ENCODE measurements at places on chromosomes 1 and 21.

DNA sequence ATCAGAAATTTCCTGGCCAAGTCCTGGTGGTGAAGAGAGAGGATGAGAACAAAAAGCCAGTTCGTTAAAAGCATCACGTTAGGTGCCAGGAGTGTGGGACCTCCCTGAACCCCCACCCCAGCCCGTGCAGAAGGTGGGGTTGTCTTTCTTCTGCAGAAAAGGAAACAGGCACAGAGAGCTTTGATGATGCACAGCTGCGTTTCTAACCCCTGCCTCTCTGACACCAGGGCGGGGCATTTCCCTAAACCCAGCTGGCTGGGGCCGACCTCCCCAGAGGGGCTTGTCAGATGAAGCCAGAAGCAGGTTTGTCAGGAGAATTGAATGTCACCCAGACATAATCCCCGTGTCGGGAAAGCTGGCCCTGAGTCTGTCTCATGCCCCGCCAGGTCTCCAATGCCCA lies 189.3 kb upstream of the EDN2 start:
- DNase-seq: no peak

DNA sequence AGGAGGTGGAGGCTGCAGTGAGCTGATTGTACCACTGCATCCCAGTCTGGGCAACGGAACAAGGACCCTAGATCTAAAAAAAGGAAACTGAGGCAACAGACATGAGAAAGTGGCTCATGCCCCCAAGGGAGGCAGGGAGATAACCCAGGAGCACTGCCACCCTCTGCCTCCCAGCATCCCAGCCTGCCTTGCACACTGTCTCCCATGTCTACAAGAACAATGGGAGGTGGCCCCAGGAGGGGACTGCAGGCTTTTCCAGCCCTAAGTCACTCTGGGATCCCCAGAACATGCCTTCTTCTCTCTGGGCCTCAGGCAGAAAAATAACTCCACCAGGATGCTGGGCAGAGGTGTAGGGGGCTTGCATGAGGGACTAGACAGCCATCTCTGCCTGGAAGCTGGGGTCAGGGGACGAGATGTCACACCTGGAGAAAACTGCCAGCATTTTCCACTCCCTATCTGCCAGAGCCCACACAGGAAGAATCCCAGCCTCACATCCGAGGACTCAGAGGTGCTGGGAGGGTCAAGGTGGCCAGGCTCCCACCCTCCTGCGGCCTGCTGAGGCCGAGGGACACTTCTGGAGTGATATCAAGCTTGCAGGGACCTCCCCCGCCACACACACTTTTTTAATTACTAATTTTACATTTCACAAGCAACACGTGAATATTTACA lies 21.4 kb downstream of the RUNX3 start:
- DNase-seq: no peak

- no peak for DNase-seq
Measured at GRCh38 chr21:36063375-36064084, 3.2 kb upstream of the SETD4 start.

- DNase-seq: peak; percentile 47
Measured at GRCh38 chr1:32963746-32964460, 706 bp downstream of the RNF19B start.

DNA sequence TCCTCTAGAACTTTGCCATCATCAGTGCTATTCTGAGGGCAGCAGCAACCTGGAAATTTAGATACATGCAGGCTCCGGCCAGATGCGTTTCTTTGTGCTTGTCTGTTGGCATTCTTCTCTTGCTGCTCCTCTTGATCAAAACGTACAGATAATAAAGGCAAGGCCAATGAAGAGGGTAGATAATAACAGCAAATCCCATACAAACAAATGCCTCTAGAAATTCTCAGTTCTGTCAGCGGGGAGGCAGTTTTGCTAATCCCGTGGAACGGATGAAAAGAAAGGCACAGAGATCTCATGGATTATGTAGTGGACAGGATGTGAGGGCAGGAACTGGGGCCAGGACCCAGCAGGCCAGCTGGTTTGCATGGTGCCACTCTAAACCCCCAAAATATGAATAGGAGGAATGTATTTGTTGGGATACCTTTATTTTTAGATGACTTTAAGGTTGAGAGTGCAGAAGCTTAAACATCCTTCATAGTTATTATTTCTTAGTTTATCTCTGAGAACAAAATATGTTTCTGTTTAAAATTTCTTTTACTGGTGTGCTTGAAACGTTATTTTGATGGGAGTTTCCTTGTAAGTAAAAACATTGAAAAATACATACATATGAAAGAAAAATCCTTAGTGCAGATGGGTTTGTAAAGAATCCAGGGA lies 1.5 kb downstream of the ITSN1 start:
- no peak for DNase-seq

- DNase-seq: no peak
Measured at GRCh38 chr1:203124011-203124410, 3.5 kb upstream of the ADORA1 start.

GRCh38 chr1:17112496-17113236 lies 6.6 kb downstream of the PADI2 start:
- DNase-seq: no peak

GRCh38 chr1:57600424-57600823 lies 176.6 kb upstream of the DAB1 start:
- no peak for DNase-seq

DNA sequence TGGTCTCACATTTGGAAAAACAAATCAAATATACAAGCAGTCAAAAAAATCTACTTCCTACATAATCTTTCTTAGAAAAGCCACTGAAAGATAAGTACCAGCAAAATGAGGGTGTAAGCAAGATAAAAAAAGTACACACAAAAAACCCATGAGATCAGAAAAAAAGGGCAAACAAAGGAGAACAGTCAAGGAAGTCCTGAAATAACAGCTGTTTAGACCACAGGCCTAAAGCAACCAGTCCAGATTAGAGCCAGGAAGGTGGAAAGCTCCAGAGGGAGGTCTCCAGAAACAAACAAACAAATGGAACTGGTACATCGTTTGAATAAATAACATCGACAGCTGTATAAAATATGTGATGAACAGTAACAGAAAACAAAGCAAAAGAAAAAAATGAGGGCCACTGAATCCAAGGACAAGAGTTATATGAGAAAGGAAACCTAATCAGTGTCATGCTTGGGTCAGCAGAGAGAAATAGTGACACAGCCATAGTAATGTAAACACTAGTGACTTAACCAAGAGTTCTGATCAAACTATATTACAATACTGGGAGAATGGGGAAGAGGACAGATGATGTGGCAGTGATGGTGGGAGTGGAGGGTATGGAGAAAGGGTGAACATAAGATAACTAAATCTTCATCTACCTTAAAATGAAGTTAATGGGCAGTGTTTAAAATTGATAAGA lies 67.5 kb downstream of the NVL start:
- no peak for DNase-seq

DNA sequence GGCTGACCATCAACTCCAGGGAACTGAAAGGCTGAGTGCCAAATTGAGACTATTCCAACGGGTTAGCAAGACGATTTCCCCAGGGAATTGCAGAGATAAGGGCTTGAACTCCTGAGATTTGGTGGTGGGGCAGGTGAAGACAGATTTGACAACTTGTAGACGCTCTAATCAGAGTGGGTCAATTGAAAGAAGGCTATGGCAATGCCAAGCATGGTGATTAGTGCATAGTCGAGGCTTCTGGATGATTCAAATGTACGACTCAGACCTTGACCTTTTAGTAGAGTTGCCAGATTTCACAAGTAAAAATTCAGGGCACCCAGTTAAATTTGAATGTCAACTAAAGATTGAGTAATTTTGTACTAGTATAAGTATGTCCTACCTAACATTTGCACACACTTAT lies 302.1 kb upstream of the SPAG17 start:
- no peak for DNase-seq

GRCh38 chr1:154006136-154006535 lies 15.6 kb downstream of the RPS27 start:
- no peak for DNase-seq

- DNase-seq: no peak
Measured at GRCh38 chr1:44035726-44036408, 4.6 kb upstream of the SLC6A9 start.
